ENCODE measurements at places on chromosomes 4 and X.

GRCh38 chr4:140943486-140944198, 187.5 kb upstream of the TBC1D9 start:
- no peak for DNase-seq

DNA sequence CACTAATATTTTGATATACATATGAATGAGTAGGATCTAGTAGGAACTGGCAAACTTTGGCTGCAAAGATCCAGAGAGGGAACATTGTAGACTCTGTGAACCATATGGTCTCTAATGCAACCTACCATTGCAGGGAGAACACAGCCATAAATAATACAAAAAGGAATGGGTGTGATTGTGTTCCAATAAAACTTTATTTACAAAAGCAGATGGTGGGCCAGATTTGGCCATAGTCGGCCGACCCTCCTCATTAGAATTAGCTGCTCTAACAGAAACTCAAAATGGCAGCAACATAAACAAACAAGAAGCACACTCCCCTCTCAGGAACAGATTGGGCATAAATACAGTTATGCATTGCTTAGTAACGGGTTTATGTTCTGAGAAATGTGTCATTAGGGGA, 198.1 kb upstream of the RBPJ start:
- no peak for DNase-seq

- DNase-seq: no peak
Observed at GRCh38 chrX:132257116-132257515, 37.9 kb upstream of the RAP2C start.

GRCh38 chr4:67883458-67883857, 344 bp downstream of the TMPRSS11D start:
- no peak for DNase-seq

GRCh38 chr4:36317721-36318120, 36.3 kb downstream of the DTHD1 start:
- no peak for DNase-seq

DNA sequence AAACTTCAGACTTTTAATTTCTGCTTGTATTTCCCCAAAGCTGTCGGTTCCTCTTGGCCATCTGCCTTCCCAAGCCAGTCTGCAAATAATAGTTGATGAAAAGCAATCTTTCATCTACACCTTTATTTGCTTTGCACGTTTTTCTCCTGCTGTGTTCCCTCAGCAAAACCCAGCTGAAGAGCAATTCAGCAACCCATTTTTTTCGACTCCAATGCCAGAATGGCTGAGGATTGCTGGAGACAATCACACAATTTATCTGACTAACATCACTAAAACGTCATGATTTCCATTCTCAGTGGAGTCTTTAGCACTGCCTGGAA, 94.3 kb downstream of the GPRIN3 start:
- no peak for DNase-seq

GRCh38 chrX:42943051-42943974, 165.3 kb upstream of the PPP1R2C start:
- no peak for DNase-seq

DNA sequence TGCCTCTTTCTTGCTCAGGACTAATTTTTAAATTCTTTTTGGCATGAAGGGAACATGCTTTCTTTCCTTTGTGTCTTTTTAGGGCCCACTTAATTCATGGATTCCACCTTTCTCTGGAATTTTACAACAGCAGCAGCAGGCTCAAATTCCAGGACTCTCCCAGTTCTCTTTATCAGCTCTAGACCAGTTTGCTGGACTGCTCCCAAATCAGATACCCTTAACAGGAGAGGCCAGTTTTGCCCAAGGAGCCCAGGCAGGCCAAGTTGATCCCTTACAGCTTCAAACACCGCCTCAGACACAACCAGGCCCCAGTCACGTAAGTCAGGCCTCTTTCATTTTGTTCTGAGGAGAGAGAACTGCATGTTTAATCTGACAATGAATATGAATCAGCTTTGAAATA, 2.3 kb downstream of the ODAM start:
- DNase-seq: no peak

- DNase-seq: no peak
Observed at GRCh38 chr4:100042235-100042634, 92.2 kb upstream of the H2AZ1 start.

DNA sequence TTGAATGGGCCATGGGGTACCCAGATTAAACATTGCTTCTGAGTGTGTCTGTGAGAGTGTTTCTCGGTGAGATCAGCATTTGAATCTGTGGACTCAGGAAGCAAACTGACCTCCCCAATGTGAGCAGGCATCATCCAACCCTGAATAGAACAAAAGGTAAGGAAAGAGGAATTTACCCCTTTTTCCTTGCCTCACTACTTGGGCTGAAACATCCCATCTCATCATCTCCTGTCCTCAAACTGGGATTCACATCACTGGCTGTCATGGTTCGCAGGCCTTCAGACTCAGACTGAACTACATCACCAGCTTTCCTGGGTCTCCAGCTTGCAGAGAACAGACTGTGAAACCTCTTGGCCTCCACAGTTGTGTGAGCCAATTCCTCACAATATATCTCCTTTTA, 47.1 kb downstream of the TEC start:
- no peak for DNase-seq

GRCh38 chr4:79747252-79747651, 325.8 kb downstream of the ANTXR2 start:
- DNase-seq: no peak

DNA sequence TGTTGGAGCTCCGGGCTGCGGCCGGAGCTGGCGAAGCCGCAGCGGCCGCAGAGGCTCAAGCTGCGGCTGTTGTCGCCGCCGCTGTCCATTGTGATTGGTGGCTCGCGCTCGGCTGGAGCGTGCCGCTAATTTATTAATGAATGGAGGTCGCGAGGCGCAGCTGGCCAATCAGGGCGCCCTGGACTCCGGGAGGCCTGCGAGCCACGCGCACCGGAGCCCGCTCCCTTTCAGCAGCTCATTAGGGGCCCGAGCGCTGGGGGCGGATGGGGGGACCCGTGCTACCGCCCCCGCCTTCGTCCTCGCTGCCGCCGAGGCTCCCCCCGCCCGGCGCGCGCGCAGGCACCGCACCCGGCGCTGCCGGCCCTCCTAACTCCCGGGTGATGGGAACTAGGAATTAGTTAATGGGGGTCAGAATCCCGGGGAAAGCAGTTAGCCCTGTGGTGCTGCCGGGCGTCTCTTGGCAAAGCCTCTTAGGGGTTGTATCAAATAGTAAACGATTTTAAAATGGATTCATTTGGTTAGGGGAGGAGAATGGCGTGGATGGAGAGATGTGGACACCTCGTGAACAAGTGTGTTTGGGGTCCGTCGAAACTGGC, 589 bp upstream of the NEUROG2 start:
- no peak for DNase-seq

GRCh38 chr4:41446391-41446790, 91.6 kb upstream of the LIMCH1 start:
- DNase-seq: no peak

GRCh38 chrX:49970674-49971073, 48.3 kb downstream of the CLCN5 start:
- no peak for DNase-seq

DNA sequence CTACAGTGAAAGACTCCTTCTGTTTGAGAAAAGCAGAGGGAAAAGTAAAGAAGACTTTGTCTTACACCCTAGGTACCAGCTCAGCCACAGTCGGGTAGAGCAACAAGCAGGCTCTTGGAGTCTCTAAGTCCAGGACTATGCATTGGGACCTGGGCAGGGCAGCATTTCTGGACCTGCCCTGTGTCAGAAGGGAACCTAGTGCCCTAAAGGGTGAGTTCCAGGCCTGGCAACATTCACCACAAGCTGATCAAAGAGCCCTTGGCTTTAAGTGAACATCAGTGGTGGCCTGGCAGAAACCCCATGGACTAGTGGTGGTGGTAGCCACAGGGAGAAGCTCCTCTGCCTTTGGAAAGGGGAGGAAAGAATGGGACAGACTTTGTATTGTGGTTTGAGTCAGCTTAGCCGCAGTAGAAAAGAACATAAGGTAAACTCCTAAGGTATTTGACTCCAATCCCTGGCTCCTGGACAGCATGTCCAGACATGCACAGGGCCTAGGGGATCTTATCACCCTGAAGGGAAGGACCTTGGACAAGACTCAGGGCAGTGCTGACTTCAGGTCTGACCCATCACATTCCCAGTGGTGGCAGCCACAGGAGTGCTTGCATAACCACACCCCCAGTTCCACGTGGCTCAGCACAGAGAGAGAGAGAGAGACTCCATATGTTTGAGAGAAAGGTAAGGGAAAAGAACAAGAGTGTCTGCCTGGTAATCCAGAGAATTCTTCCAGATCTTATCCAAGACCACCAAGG, 32.6 kb downstream of the CCDC158 start:
- no peak for DNase-seq

- no peak for DNase-seq
Observed at GRCh38 chr4:89879215-89879614, 15.4 kb upstream of the MMRN1 start.

Data from dorsolateral prefrontal cortex (tissue), 122 donors.